Fibroblast of lung (primary cell): ENCODE measurements at places on chromosomes 5 and 9. TPM values are rescaled to one million over a fixed set of nuclear protein-coding genes. Genes with fewer than 3 reads are reported as not detected.

F12 gene
- total RNA-seq, result under 0.01 and 0.50 TPM in 2 replicates

GRCh38 chr5:68000805-68001204, 214.8 kb upstream of the PIK3R1 start:
- no peak for DNase-seq

DNA sequence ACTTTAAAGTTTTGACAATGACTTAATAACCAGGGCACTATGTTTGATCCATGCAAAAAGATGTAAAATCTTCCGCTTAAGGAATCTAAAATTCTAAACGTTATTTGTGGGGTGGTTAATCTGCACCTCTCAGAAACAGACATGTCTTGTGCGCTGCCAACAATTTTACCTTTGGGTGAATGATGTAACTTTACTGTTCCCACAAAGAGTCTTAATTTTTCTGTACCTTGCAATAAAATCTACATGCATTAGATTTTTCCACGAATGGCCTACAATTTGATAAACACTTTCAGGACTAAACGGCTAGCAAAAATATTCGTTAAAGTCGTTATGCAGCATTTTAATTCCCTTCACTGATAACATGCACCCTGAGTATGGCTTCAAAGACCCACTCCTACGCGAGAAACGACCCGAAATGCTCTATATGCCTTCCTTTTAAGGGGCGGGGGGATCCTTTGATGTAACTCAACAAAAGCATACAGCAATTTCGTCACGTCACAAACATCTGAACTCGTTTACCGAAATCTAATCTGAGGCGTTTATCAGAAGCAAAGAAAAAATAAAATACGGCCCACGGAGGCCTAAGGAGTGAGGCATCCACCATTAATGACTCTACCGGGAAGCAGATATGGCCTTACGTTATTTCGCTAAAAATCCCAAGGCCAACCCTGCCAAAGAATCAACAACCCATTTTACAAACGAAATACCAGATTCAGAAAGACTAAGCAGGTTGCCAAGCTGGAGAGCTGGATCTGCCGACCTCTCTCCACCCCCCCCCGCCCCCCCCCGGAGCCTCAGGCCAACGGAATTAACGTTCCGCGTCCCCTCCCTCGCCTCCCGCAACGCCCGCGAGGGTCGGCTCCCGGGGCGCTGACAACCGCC, 621 bp downstream of the AK6 start:
- peak; percentile 59 for DNase-seq

PPP1R26 gene
- total RNA-seq, result 8.7 and 8.9 TPM in 2 replicates

PHF24 gene
- total RNA-seq, result under 0.01 and 0.17 TPM in 2 replicates

GRCh38 chr5:159406571-159406970, 76.3 kb upstream of the IL12B start:
- DNase-seq, result no peak

DNA sequence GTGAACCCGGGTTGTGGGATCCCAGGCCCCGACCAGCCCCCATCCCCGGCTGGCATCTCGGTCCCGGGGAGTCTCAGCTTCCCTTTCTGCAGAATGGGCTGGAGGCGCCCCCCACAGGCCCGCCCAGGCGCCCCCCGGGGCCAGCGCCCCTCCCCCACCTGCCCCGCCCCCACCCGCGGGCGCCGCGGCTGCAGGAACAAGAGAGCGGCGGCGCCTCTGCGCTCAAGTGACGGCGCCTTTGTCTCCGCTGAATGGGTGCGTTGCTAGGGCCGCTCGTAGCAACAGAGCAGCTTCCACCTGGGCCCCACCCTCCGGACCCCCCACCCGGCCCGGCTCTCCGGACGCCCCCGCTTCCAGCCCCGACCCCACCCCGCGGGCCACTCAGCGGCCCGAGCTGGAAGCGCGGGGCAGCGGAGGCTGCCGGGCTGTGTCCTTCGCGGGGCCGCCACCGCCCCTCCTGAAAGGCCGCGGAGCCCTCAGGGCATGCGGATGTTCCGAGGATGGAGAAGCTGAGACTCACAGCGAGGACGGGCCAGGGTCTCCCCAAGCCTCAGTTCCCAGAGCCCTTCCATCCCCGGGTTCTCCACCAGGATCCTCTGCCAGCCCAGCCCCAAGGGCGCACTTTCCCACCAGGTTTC, 27.5 kb downstream of the ADGRD2 start:
- DNase-seq, result no peak
